NCI-H1092 treated with DMSO at 0.1 percent for 48 hours (cell line): ENCODE measurements at places on chromosomes 12 and 14.

- DNase-seq = no peak
These were observed 7.5 kb upstream of the AACS start for GRCh38 chr12:125057708-125058107.

DNA sequence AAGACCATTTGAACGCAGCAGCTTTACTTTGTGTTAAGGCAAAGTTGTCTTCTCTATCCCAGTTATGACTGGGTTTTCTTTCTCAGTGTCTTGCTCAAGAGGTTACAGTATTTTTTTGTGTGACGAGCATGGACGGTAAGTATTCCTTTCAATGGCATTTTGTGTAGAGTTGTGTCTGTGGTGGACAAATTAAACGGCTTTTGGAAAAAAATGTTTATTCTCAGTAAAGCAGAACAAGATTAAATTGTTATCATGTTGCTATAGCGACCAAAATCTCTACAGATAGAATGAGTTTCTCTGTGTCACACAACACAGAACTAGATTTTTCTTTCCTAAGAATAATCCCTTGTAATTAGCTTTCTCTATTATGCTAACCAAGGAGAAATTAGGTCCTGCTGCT is 417.1 kb downstream of the AEBP2 start:
- DNase-seq = no peak

- no peak for DNase-seq
These were observed 188.4 kb downstream of the PAH start for GRCh38 chr12:102728506-102729242.

GRCh38 chr14:61640158-61641136 is 54.9 kb upstream of the HIF1A start:
- DNase-seq = peak; percentile 45

DNA sequence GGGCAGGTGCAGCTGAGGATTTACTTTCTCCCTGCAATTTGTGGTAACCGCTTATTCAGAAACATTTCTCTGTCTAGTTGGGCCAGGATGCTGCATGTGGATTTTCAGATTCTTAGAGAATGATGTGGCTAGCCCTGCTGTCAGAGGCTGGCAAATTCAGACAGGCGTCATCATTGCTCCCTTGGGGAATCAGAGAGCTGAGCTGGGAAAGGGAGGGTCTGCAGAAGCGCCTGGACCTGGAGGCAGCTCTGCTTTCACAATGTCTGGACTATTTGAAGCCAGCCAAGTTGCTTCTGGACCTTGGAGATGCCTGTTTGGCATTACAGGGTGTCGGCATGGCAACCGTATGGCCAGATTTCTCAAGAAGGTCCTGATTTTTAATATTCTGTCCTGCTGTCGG is 3.4 kb downstream of the GALNT16 start:
- no peak for DNase-seq

DNA sequence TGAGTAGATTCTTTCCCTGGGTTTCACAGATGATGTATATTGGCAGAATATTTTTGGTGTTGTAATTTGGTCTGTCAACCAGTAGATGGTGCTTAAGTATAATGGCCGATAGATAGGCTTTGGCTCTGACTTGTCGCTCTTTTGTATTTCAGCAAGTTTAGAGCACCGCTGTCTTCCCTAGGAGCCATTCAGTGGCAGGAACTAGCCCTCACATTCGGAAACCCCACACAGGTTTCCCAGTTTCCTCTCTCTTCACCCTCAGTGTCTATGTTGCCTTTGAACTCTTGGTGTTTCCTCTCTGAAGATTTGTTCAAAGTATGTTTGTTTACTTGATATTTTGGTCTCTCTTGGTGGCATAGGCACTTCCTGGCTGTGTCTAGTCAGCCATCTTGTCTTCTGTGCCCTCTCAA is 102.2 kb downstream of the GPHN start:
- DNase-seq = no peak

GRCh38 chr12:3186546-3187215 is 109.5 kb downstream of the TSPAN9 start:
- peak; percentile 46 for DNase-seq

DNA sequence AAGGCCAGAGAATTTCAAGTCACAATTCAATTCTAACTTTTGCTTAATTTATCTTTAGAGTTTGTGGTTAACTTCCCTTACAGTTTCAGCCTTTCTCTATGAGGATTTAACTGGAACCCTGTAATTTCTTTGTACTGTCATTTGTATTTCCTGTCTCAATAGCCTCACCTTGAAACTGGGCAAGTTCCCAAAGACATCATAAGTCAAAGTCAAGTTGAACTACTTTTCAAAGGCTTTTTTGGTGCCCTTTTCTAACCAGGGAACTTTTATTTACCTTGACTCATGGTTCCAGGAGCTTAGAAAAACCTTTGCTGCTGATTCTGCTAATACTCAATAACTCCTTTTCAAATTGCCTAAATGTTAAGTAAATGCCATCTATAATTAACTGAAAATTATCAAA is 200.8 kb upstream of the KRR1 start:
- no peak for DNase-seq

- peak; percentile 2 for DNase-seq
These were observed 120.9 kb upstream of the SFSWAP start for GRCh38 chr12:131589966-131590365.

GRCh38 chr12:2177003-2177402 is 124.2 kb downstream of the CACNA1C start:
- no peak for DNase-seq

- DNase-seq = no peak
These were observed 41.4 kb downstream of the CLIP1 start for GRCh38 chr12:122381021-122381420.

DNA sequence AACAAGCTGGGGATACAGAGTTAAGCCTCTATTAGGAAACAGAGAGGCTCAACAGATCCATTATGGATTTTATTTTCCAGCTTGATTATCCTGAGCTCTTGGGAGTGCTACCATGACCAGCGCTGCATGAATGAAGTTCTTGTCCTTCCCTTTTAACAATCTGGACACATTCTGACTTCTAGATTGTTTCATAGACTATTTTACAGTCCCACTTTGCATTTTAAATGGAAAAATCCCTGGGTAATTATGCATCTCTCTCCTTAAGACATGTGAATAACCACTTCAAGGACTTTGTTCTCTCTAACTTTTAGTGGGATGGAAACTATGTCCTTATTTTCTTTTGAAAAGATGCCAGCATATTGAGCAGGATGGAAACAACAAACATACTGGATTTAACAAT is 2.0 kb downstream of the CCDC198 start:
- DNase-seq = no peak

DNA sequence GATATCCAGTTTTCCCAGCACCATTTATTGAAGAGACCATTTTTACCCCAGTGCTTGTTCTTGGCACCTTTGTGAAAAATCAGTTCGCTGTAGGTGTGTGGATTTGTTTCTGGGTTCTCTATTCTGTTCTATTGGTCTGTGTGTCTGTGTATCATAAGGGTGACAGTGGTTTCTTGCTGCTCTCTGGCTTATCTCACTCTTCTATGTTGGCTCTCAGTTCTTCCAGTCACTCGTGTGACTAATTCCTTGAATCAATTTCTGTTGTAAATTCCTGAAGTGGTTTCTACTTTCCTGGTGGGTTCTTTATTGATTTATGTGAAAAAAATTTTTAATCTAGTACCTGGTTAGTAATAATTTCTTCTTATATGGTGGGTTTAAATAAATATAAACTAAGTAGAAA is 58.3 kb downstream of the OTOGL start:
- DNase-seq = no peak

DNA sequence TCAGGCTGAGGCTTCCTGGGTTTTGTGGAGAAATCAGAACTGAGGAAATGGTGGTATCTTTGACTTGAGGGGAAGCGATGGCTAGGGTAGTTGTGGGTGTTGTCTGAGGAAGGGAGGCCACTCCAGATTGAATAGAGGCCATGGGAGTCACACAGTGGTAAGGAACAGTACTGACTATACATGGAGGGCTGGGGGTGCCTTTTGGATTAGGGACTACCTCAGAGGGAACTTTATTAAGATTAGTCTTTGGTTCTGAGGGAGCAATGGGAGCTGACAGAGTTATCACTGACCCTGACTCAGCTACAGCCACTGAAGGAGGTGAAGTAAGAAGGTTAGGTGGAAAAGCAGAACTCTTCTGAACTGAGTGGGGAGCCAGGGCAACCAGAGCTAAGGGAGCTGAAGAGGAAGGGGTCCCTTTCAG is 4.4 kb downstream of the NACA start:
- no peak for DNase-seq

DNA sequence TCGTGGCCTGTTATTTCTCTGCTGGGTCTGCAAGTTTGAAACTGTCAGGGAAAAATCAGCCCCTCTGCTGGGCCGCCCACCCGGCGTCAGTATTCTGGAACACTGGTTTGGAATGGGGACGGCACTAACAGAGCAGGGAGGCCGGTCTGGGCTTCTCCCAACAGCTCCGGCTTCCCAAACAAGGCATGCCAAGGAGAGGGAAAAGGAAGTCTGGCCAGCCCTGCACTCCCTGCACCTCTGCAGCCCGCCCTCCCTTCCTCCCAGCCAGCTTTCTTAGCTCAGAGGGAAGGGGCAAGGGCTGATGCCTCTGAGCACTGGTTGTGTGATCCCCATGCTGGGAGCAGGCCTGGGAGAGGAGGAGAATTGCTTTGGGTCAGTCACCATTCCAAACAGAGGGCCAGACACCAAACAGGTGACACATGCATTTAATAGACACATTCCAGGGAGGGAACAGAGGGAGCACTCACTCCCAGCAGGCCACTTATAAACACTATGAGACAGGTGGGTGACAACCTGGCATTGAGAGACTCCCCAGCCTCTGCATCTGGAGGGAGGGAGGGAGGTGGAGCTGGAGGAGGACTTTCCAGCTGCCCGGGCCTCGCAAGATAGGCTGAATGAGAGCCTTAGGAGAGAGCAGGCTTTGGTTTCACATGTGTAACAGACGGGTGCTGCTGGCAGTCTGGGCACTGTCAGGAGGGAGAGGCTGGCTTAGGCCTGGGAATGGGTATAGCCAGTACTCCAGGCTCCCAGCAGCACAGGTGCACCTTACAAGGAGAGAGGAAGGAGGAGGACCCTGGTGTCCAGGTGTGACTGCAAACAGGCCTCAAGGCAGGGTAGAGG is 10.3 kb downstream of the KRT75 start:
- DNase-seq = no peak
